HS-27A (cell line): ENCODE measurements at places on chromosomes 3 and 15.

- no peak for DNase-seq
Measured at GRCh38 chr3:58177747-58178527, 32.8 kb downstream of the DNASE1L3 start.

- no peak for DNase-seq
Measured at GRCh38 chr15:73346735-73347312, 21.9 kb downstream of the HCN4 start.

GRCh38 chr3:146416366-146416765, 53.0 kb downstream of the PLSCR2 start:
- DNase-seq: no peak

DNA sequence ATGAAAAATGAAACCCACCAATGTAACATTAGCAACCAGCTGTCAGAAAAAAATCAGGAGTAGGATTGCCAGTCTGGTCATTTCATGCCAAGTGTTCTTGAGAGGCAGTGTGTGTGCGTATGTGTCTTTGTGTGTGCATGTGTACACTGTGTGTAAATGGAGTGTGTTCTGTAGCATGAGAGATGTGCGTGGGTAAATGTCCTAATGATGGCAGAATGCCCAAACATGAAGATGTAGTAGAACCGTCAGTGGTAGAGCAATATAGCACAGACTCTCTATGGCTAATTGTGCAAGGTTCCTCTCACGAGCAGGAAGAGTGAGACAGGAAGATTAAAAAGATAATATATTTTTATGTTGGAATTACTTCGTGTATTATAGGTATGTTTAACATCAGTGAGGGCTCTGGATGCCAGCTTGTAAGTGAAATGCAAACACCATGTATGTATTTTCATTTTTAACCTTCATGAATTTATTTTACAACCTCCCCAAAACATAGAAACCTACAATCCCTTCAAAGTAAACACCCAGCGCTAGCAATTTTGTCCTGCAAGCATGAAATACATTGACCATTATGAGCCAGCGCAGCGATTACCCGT, 1038.7 kb downstream of the IGSF11 start:
- no peak for DNase-seq

GRCh38 chr3:42520336-42520735, 17.9 kb downstream of the VIPR1 start:
- DNase-seq: no peak
